NCI-H2081 (cell line): ENCODE measurements at places on chromosomes 2 and 18.

- DNase-seq = no peak
These were observed 20.9 kb downstream of the KCNG2 start for GRCh38 chr18:79818631-79819030.

DNA sequence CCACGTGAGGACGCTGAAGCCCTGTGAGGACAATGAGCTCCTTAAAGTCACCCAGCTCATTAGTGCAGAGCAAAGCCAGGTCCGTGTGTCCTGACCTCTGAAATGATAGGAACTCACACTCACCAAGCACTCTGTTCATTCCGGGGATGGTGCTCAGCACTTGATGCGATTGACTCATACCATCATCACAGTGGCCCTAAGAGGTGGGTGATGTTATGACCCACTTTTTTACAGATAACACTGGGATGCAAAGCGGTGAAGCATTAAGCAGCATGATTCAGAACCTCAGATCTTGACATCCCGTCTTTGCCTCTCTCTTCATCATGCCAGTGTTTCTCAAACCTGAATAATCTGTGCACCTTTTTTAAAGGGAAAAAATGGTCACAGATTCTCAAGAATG lies 234.8 kb downstream of the ALPK2 start:
- DNase-seq = no peak

DNA sequence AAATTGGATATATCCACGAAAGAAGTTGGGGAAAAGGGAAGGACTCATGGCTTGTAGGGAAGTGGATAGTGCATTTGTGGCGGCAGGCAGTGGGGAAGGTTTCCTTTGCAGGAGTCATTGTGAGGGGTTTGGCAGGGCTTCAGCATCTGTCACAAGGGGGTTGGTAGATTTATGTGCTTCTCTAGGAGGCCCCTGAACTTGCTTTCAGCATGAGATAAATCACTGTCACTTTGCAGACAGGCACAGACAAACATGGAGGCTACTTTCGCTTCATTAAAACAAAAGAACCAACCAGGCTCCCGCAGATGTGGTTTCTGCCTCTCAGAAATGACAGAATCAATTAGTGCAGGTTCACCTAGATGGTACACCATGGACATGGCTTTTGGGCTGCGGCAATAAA lies 340.7 kb downstream of the TGIF1 start:
- DNase-seq = no peak

GRCh38 chr2:233794128-233794658 lies 16.1 kb downstream of the MROH2A start:
- no peak for DNase-seq

DNA sequence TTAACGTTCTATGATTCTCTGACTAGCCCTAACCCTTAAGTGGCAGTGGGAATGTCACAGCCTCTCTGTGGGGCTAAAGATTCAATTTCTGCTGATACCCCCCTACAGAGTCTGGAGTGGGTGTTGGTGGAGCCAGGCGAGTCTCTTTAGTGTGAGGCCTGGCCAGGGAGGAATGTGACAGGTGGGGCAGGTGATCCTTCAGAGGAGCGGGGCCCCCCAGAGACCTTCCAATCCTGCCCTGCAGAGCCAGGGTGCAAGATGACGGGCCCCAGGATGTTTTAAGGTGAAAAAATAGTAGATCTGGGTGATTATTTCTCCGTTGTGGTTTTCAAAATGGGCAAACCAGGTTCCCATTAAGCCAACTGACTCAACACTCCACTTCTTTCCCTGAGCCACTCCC lies 28.2 kb upstream of the DNMT3A start:
- no peak for DNase-seq

- DNase-seq = no peak
These were observed 16.5 kb downstream of the TWIST2 start for GRCh38 chr2:238864207-238865014.

- no peak for DNase-seq
These were observed 15.3 kb downstream of the PARD6G start for GRCh38 chr18:80232030-80232429.

GRCh38 chr18:37364237-37364636 lies 201.4 kb downstream of the CELF4 start:
- no peak for DNase-seq

DNA sequence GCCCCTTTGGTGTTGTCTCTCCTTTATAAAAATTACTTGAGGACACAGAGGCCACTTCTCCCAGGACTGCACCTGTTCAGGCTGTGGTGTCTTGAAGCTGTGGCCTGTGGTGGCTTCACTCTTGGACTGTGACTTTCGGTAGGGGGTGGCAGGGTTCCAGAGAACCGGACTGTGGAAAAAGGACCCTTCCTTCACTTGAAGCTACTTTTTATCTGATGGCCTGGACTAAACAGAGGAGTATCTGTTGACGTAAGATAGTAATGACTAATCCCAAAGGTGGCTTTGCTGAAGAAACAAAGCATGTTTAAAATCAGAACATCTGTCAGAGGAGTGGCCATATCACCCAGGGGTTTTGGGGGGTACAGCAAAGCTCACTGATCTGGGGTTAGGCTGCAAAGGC lies 60.8 kb downstream of the CENPO start:
- DNase-seq = no peak

- DNase-seq = peak; percentile 37
These were observed 725 bp downstream of the FIGN start for GRCh38 chr2:163734881-163735684.

GRCh38 chr18:62226047-62226446 lies 39.0 kb downstream of the RELCH start:
- no peak for DNase-seq

- no peak for DNase-seq
These were observed 177.3 kb upstream of the ST6GAL2 start for GRCh38 chr2:107063228-107063627.

GRCh38 chr2:71471276-71471675 lies 17.9 kb downstream of the DYSF start:
- DNase-seq = no peak

GRCh38 chr18:79367989-79368388 lies 27.7 kb upstream of the NFATC1 start:
- no peak for DNase-seq

DNA sequence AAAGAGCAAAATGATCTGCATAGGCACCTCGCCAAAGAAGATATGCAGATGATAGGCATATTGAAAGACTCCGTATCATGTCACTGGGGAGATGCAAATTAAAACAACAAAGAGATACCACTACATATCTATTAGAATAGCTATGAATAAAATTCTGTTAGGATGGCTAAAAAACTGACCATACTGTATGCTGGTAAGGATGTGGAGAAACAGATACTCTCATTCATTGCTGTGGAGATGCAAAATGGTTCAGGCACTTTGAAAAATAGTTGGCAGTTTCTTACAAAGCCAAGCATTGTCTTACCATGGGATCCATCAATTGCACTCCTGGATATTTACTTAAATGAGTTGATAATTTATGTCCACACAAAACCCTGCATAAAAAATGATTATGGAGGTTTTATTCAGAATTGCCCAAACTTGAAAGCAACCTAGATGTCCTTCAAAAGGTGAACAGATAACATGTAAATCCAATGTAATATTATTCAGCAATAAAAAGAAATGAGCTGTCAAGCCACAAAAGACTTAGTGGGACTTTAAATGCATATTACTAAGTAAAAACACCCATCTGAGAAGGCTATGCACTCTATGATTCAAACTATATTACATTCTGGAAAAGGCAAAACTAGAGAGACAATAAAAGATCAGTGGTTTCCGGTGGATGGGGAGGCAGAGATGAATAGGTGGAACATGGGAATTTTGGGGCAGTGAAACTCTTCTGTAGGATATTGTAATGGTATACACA lies 31.2 kb downstream of the ZNF385B start:
- DNase-seq = no peak

DNA sequence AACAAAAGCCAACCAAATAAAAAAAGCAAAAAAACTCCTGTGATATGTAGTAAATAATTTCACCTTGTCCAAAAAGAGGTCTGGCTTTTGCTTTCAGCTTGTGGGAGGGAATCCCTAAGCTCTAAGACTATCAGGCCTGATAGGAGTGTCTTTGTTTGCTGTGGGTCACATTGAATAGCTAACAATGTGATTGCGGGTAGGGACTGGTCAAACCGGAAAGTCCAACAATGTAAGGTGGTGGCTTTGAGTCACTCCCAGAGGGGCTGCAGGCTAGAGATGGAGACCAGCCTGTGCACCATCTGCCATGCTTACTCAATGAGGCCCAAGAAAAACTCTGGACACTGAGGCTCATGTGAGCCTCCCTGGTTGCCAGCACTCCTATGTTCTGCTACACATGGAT lies 192.9 kb downstream of the TFCP2L1 start:
- no peak for DNase-seq

- no peak for DNase-seq
These were observed 28.2 kb downstream of the LPIN1 start for GRCh38 chr2:11774600-11774999.

DNA sequence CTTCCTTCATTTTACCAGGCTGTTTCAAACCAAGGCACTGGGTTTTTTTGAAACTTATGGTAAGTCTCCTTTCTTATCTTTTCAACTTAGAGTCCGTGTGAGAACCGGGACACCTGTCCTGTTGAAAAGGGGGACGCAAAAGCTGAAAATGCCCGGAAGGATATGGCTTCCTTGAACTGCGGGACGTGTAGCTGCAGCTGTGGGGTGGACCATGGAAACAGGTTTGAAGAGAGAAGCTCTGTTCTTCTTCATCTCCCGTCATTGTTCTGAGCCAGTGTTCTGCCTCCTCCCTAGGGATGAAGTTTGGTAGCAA lies 29.5 kb upstream of the DNAJC27 start:
- DNase-seq = no peak

- no peak for DNase-seq
These were observed 1332.4 kb upstream of the TMEFF2 start for GRCh38 chr2:193527146-193527545.

DNA sequence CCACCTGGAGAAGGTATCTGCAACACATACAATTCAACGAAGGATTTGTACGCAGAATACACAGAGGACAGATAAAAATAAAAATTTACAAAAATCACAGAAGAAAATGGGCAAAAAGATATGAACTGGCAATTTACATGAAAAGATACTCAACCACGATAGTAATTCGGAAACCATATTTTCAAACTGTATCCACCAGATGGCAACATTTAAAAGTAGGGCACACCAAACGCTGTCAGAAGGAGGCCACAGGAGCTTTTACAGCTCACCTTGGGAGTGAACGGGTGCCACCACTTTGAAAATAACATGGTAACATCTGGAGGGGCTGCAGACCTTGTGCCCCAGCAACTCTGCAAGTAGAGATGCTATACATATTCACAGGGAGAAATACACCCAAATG lies 9.8 kb downstream of the KIF1A start:
- no peak for DNase-seq

GRCh38 chr2:156196031-156196430 lies 136.5 kb downstream of the NR4A2 start:
- DNase-seq = no peak

GRCh38 chr18:74558096-74558495 lies 23.8 kb downstream of the CNDP1 start:
- no peak for DNase-seq

GRCh38 chr2:217228732-217229131 lies 368.9 kb upstream of the TNP1 start:
- no peak for DNase-seq

- DNase-seq = no peak
These were observed 28.3 kb downstream of the MTHFD2 start for GRCh38 chr2:74226648-74227213.

DNA sequence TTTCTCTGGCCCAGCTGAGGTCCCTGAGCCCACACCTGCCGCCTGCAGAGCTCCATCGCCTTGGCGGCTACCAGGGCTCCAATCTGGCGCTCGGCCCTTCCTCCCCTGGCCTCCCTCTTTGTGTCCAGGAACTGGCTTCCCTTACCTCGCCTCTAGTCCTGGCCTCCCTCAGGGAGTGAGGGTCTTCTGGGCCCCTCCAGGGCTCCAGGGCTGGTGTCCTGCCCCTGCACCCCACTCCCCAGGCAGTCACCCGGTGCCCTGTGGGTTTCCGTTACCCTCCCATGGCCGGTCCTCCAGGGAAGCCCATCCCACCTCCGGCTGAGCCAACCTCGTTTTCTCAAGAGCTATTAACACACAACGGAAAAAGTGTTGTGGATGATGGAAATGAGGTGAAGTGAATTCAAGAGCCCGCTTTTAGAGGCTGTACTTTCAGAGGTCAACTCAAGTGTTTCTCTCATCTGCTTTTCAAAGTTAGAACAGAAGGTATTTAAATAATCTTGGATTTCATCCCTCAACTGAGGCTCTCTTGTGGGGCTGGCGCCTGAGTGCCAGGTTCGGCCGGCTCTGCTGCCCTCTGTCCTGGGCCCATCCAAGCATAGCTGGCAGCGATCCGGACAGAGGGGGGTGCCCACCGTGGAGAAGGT lies 131.9 kb downstream of the ASB1 start:
- no peak for DNase-seq

GRCh38 chr2:8021921-8022320 lies 659.9 kb upstream of the ID2 start:
- DNase-seq = no peak

DNA sequence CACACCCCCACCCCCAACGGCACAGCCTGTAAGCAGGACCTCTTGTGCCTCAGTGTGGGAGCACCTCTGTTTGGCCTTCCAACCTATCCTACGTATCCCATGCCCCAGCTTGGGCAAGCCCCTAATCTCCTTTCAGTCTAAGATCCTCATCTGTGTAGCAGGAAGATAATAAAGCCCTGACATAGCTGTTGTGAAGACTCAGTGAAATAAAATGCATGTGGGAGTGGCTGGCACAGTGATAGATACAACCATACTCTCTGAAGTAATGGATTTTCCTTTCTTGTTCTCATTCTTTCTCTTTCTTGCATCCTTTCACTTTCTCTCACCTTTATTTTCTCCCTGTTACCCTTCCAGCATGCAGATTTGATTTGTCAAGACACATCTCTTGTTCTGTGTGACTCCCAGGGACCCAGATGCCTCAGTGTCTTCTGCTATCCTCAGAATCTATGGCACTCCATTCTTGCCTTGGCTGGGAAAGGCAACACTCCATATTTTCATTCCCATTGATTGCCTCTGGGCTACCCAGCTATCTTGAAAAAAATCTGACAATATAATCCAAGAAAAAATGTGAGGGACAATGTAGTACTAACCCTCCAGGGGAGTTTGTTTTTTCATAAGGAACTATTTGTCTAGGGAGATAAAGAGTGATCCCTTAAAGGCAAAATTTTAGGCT lies 207.2 kb upstream of the SETBP1 start:
- DNase-seq = no peak

- DNase-seq = no peak
These were observed 701.9 kb upstream of the RAB6C start for GRCh38 chr2:129277585-129277981.
